ENCODE measurements at places on chromosomes 12 and 14. TPM values are rescaled to one million over a fixed set of nuclear protein-coding genes. Genes with fewer than 3 reads are reported as not detected.

Gene GALNT9
- total RNA-seq, result not detected

Gene ZFHX2
- 0.42 TPM for total RNA-seq

Gene ATXN2
- total RNA-seq, result 36.2 TPM

Gene OTOGL
- total RNA-seq, result 0.23 TPM

Gene ATN1
- 12.2 TPM for total RNA-seq

Measured in esophagus squamous epithelium (tissue), 5 donors.